ENCODE measurements at places on chromosomes 3 and 15.
A peak's percentile ranks its signal among the peaks of the same experiment; 100 is the strongest.

GRCh38 chr3:194421-194820 lies 2.1 kb upstream of the CHL1 start:
- no peak for DNase-seq

DNA sequence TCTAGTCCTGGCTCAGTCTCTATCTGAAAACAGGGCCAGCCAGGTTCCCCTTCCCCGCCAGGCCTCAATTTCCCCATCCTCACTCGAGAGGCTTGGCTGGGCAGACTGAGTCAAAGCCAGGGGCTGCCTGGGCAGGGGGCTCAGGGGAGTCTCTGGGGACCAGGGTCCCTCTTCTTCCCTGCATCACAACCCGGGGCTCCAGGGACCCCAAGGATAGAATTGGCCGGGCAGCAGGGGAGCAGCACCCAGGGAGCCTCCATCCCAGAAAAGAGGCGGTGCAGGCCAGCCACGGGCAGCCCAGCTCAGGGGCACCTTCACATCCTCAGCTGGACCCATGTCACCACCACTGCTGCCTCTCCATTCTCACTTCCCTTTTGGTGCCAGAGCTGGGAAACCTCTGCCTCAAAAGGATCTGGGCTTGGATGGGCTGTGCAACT lies 13.3 kb upstream of the PLXND1 start:
- DNase-seq: no peak

DNA sequence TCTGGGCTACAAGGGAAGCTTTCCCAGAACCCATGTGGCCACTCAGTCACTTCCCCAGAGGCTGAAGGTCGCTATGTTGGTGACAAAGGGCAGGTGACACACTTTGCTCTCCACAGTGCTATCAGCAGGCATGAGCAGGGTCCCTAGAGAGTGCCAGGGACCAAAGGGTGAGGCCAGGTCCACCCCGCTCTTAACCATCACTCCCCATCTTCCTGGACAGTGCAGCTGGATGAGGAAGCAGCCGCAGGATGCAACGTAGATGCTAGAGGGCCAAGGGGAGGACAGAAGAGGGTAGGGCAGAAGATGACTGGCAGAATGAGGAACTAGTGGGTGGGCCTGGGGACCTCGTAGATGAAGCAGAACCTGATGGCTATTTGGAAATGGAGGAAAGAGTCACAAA lies 13.6 kb upstream of the LTF start:
- no peak for DNase-seq

- DNase-seq: no peak
Observed at GRCh38 chr15:71111181-71111565, 4.1 kb upstream of the THSD4 start.

DNA sequence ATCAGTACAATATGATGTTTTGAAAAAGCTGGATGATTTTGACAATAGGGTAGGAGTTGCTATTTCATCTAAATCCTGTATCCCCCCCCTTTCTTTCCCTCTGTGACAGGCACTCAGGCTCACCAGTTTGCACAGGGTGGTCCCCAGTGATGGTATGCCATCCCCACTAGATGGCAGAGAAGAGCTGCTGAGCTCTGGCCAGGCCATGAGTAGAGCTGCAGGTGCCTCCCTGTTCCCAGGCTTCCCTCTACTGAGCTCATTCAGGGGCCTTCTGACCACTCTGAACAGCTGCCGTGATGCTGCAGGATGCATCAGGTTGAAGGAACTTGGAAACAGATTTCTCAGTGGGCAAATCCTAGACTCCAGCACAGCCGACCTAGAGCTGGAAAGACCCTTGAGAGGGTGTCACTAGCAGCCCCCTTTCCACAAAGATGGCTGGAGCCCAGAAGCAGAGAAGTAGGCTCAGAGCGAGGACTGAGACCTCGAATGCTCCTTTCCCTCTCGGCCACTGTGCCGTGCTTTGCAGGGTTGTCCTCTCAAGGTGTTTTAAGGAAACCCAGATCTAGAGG lies 45.1 kb downstream of the EFCAB12 start:
- peak; percentile 70 for DNase-seq

GRCh38 chr3:190086191-190086590 lies 34.5 kb downstream of the P3H2 start:
- no peak for DNase-seq

DNA sequence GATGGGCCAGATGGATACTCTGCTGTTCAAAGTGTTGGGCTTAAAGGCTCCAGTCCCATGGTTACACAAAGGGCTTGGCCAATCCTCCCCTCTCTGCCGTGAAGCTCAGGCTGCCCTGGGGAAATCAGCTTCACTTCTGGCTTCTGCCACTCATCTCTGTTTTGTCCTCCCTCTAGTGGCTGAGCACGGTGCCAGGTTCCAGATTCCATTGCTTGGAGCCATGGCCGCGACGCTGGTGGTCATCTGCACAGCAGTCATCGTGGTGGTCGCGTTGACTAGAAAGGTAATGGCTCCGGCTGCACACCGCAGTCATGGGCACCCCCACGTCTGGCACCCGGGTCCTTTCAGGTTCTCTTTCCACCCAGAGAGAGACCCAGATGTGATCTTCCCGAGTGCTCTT lies 5.6 kb downstream of the TIGIT start:
- DNase-seq: peak; percentile 79

- no peak for DNase-seq
Observed at GRCh38 chr3:194383276-194383940, 13.9 kb upstream of the LRRC15 start.

GRCh38 chr3:90035643-90036042 lies 928.2 kb downstream of the EPHA3 start:
- no peak for DNase-seq

- DNase-seq: no peak
Observed at GRCh38 chr3:120424976-120425570, 25.7 kb downstream of the FSTL1 start.

DNA sequence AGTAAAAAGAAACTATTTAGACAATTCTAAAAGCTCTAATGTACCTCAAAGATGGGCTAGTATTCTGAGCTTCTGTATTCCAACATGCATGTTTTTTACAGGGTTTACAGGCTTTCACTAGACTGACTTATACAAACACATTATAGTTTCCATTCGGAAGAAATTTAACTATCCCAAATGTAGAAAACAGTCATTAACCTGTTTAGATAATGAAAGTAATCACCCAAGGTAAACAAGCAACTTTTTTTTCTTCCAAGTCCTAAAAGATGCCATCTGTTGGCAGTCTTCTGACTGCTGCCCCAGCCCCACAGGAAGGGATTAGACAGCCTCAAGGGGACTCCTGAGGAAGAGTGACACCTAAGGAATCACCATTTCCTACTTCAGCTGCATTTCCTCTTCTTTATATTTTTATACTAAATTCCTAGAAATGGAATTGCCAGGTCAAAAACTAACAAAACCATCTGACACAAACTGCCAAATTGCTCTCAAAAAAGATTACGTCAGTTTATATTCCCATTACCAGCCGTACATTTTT lies 25.5 kb downstream of the SIN3A start:
- DNase-seq: no peak

GRCh38 chr3:112980080-112980479 lies 5.2 kb upstream of the CD200R1 start:
- DNase-seq: no peak

DNA sequence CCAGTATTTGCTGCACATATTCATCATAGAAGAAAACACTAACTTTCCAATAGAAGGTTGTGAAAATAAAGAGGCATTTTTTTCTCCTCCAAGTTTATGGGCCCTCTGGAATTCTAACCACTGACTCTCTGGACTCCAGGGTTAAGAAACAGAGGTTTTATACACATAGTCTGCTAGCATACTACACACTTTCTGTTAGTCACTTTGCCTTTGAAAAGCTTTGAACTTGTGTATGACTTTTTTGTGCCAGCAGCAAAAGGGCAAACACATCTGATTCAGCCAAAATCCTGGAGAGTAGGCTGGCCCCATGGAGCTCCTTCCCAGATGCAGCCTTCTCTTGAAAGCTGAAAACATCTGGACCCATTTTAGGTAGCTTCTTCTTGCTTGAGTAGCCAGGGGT lies 6.2 kb downstream of the ZIC4 start:
- no peak for DNase-seq

DNA sequence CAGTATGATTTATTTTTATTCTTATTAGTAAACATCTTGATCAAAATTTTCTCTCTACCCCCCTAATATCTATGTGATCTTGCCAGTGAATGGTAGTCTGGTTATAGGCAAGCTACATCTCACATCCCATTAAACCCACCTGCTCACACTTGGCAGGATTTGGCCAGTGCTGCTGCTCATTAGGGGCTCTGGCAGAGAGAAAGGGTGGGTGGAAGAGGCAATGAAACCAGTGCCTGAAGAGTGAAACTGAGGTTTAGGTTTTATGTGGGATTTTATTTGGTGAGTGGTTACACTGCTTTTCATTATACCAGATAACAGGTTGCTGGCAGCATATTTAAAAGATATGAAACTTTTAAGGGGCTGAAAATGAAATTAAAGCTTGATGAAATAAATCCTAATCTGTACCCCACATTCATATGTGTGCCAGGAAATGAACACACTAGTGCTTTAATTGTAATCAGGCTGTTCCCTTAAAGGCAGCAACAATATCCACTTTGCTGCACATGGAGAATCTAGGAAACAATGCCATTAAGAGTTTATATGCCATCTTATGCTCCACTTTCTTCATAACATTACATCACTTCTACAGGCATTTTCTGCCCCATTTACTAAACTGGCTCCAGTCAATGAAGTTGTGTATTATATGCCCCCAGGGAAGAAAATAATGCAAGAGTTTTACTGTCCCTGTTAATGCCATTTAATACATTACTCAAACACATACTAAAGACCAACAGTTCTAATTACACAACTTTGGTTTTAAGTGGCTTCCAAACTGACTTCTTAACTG lies 688.7 kb downstream of the MECOM start:
- no peak for DNase-seq

GRCh38 chr3:149605902-149606301 lies 51.9 kb downstream of the WWTR1 start:
- DNase-seq: no peak

GRCh38 chr3:135456108-135456790 lies 509.3 kb upstream of the PPP2R3A start:
- DNase-seq: no peak

DNA sequence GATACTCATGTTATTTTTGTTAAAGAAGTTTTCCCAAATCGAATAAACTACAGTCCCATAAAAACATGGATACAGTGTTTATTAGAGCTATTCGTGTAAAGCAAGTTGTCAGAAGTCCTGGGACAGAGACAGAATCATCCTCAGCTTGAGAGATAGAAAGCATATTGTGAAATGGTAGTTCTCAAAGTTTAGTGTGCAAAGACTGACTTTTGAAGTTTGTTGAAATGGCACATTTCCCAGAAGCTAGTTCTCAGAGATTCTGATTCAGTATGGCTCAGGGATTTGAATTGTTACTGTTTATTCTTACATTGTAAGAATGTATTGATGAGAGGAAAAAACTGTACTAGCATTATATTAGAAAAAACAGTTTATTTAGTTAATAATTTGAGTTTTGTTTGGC lies 22.1 kb downstream of the GABRR3 start:
- DNase-seq: no peak

GRCh38 chr3:10142707-10143560 lies 1.4 kb downstream of the VHL start:
- peak; percentile 68 for DNase-seq

- no peak for DNase-seq
Observed at GRCh38 chr15:91067036-91067435, 33.0 kb upstream of the SV2B start.

GRCh38 chr3:197023998-197024651 lies 5.5 kb downstream of the MELTF start:
- DNase-seq: peak; percentile 61

- no peak for DNase-seq
Observed at GRCh38 chr3:141784531-141784930, 21.3 kb downstream of the GRK7 start.

DNA sequence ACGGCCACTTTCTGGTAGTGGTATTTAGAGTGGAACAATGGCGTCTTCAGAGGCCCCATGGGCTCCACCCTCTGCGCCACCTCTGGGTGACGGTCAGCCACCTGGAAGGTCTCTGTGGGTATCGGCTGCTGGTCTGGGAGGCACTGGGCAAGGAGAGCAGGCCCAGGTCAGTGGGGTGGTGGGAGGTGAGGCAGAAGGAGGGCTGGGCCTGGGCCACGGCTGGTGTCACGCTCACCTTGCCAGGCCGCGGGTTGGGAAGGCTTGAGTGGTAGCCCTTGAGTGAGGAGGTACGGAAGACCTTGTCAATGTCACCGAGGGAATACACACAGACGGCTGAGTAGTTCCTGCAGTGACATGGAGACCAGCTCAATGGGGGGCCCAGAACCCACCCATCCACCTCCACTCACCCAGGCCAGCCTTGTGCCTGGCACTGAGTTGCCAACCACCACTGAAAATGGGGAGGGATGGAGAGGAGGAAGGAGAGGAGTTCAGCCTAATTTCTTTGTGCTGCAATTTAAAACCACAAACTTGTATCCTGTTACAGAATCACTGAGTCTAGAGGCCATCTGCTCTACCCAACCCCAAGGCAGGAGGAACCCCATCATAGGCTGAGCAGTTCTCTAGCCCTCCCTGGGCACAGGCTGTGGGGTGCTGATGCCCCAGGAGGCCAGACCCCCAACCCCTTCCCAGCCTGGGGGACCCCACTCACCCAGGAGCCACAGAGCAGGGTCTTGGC lies 19.0 kb downstream of the SEMA7A start:
- DNase-seq: no peak

DNA sequence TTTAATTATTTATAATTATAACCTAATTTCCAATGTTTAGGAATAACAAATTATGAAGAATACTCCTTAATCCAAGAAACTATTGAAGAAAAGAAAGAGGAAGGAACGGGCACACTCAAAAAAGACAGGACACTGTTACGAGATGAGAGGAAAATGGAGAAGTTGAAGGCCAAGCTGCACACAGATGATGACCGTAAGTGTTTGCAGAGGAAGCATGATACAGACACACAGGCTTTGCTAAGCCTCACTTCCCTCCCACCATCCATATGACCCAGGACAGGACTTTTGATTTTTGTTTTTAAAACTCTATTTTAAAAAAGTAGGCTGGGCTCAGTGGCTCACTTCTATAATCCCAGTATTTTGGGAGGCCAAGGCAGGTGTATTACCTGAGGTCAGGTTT lies 389.4 kb upstream of the TPM1 start:
- DNase-seq: no peak

DNA sequence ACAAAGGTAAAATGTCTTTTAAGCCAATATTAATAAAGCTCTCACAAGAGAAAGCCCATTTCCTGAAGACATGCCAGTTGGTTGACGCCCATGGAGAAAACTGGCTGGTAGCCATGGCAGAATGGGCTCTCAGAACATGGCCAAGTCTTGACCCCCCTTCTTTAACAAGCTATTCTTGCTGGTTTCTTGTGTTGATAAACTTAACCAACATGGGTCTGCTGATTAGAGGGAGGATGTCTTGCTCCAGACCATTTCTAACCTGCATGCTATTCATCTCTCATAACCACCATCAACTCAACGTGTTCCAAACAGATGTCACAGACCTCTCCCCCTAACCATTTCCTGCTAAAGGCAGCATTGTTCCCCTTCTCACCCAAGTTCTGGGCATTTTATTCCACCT lies 25.7 kb downstream of the NTRK3 start:
- no peak for DNase-seq

DNA sequence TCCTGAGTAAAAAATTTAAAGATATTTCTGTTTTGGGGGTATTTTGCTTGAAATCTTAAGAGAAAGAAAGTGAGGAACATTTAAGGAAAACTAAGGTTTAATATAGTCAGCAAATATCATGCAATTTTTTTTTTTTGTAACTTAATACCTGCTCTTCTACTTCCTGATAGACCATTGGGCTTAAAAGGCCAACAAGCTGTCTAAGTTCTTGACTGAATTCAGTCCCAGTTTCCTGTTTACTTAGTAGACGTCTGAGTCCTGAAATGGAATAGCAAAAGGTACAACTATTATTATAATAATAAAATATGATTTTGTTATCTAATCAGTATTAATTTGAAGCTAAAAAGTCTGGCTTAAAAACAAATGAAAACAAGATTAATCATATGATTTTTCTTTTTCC lies 37.9 kb downstream of the IQCB1 start:
- no peak for DNase-seq

Measured in activated effector memory CD4-positive, alpha-beta T cell treated with anti-CD3 and anti-CD28 coated beads, Interleukin-2, amount 50 U/mL, for 16 hours (primary cell).